ENCODE measurements at places on chromosomes 5 and 9.
A peak's percentile ranks its signal among the peaks of the same experiment; 100 is the strongest.

- ATAC-seq = no peak
These were observed 17.3 kb downstream of the ADRB2 start for GRCh38 chr5:148843510-148844318.

DNA sequence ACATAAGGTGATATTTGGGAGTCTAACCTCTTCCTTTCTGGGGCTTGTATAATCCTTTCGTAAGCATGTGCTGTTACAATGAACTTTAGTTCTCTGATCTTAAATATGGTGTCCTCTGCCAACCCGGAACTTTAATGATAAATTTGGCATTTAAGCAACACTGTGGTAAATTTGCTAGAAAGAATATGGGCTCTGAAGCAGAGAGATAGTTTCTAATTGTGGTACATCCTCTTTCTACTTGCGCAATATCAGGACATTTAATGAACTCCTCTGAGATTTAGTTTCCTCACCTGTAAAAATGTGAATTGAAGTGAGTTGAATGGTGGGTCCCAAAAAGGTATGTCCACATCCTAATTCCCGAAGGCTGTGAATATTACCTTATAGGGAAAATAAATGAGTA, 364.7 kb downstream of the CAAP1 start:
- no peak for ATAC-seq

DNA sequence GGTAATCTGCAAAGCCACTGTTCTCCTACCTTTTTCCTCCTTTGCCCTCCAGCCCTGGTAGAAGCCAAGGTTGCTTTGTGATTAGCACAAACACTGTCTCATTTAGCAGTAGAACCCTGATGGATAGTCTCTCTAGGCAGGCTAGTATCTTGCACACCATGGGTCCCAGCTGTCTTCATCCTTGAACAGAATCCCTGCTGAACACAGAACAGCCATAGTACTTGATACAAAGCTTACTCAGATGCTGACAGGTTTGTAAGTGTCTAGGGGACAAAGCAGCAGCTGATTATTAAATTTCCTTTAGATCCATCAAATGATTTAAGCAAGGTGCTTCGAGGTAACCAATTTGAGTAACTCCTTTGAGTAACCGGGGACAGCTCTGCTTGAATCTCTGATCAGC, 163.7 kb upstream of the PPP1R2B start:
- peak; percentile 64 for ATAC-seq

- no peak for ATAC-seq
These were observed 258.7 kb upstream of the FBXL7 start for GRCh38 chr5:15241216-15241821.

DNA sequence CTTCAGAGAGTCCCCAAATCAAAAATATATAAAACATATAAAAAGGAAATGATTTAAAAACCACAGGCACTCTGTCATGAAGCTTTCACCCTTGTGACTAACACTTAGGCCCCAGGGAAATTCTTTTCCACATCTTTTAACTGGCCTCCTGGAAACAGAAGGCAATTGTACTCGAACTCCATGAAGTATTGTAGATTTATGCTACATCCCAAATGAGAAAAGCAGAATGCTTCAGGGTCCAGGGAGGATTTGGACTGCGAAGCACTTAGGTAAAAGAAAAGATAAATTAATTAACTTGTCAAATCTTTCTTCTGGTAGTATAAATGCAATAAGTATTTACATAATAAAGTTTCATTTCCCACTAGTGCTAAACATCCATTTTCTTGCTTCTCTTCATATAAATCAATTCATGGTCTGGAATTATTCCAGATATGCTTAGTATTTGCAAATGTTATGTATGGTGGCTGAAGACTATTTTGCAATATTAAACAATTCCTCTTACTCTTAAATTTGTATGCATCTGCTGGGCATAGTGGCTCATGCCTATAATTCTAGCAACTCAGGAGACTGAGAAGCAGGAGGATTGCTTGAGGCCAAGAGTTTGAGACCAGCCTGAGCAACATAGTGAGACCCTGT, 64.9 kb upstream of the ELL2 start:
- peak; percentile 50 for ATAC-seq

GRCh38 chr9:136437839-136438547, 1.7 kb downstream of the INPP5E start:
- ATAC-seq = no peak

- no peak for ATAC-seq
These were observed 54.4 kb upstream of the FAM120AOS start for GRCh38 chr9:93507768-93508167.

GRCh38 chr9:72786948-72787347, 165.9 kb downstream of the ALDH1A1 start:
- no peak for ATAC-seq

- no peak for ATAC-seq
These were observed 112.0 kb downstream of the HSD17B3 start for GRCh38 chr9:96189995-96190394.

- peak; percentile 18 for ATAC-seq
These were observed 638 bp downstream of the MARCHF3 start for GRCh38 chr5:127029581-127030258.

- no peak for ATAC-seq
These were observed 247.0 kb downstream of the CWC27 start for GRCh38 chr5:65015767-65016166.

- ATAC-seq = no peak
These were observed 10.3 kb downstream of the OCLN start for GRCh38 chr5:69502767-69503488.

- ATAC-seq = no peak
These were observed 124.8 kb upstream of the PTCH1 start for GRCh38 chr9:95641586-95641985.

DNA sequence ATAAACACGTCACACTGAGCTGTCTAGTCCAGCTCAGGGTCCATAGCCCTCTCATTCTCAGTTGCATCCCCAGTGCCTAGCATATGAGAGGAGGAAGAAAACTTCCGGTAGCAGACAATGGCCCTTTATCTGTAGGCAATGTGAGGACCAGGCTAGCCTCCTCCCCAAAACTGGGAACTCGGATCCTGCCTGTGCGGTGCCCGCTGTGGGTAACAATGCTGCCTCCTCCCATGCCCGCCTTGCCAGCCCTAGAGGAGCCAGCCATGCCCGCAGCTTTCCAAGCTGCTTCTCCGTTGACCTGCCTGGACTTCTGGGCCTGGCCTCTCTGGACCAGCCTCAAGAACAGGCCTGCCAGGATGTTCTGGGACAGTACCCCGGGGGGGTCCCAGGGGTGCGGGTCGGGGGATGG, 74.6 kb upstream of the ORM1 start:
- ATAC-seq = no peak

DNA sequence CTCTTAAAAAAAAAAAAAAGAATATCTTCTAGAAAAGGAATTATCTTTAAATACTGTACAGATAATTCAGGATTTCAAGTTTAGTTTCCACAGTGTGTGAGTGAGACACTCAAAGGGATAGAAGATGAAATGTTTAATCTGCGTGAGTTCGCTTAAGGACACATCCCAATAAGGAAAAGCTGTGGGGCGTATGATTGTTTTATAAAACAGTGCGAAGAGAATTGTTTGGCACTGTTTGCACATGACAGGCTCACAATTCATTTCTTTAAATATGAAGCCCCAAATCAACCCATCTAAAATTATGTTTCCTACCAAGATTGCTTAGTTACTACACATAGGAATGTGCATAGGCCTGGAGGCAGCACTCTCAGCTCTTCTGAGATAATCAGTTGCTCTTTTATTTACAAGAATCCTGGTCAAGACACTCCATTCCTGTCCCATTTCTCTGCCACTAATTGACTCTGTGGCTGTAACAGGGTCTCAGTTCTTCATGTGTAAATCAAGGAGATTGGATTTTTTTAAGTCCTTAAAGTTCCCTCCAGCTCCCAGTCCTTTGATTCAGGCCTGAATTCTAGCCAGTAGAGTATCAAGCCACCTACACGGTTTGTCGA, 60.1 kb downstream of the BHMT start:
- no peak for ATAC-seq

GRCh38 chr5:124604419-124604818, 142.0 kb downstream of the ZNF608 start:
- ATAC-seq = peak; percentile 23

- no peak for ATAC-seq
These were observed 42.2 kb downstream of the PRLR start for GRCh38 chr5:35188031-35188457.

DNA sequence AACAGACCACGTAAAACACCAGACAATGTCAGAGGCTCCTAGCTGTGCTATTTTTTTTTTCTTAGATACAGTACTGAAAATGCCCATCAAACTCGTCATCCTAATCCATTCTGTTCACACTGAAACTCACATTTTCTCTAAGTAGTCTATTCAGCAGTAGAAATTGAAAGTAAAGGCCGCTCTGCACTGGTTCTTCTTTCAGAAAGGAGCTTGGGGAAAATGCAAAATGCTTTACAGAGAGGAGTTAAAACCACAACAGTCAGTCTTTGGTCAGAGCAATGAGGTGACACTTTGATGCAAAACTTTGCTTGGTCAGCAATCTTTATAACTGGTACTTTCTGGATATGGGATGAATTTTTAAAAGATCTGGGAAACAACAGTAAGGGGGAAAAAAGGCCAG, 43.8 kb upstream of the SUSD1 start:
- no peak for ATAC-seq

GRCh38 chr9:21994556-21995005, at the start of gene CDKN2B-AS1:
TSS of gene CDKN2B-AS1 (plus strand) at chr9:21994791.
- ATAC-seq = peak; percentile 42

DNA sequence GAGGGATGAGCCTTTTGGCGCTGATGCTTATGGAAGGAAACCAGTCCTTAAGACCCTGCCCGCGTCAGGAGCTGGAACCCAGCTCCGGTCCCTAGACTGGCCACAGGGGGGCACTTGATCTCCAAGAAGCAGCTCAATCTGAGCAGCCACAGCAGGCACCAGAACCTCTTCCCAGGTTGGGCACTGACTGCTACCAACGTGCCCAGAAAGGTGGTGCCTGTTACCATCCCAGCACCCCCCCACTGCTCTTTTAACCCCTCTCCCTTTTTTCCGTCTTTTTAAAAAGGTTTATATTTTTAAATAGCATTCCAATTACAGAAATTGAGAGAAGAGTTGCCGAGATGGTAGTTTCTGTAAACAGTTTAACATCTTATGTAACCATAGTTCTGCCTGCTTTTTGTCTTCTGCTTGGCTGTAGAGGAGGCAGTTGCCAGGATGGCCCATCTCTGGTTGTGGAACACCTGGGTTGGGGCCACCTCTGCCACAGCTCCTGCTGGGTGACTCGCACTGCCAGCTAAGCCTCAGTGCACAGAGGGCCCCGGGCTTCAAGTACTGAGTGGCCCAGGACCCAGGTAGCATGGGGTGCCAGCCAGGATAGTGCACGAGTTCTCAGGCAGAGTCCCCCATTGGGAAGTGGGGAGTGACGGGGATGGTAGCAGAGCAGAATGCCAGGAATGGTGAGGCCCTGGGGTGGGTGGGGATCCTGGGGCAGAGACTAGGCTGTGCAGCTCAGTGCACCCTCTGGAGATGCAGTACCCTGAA, 62.8 kb downstream of the PFDN1 start:
- ATAC-seq = no peak

- ATAC-seq = no peak
These were observed 137.6 kb downstream of the TRPM3 start for GRCh38 chr9:70983723-70984295.

DNA sequence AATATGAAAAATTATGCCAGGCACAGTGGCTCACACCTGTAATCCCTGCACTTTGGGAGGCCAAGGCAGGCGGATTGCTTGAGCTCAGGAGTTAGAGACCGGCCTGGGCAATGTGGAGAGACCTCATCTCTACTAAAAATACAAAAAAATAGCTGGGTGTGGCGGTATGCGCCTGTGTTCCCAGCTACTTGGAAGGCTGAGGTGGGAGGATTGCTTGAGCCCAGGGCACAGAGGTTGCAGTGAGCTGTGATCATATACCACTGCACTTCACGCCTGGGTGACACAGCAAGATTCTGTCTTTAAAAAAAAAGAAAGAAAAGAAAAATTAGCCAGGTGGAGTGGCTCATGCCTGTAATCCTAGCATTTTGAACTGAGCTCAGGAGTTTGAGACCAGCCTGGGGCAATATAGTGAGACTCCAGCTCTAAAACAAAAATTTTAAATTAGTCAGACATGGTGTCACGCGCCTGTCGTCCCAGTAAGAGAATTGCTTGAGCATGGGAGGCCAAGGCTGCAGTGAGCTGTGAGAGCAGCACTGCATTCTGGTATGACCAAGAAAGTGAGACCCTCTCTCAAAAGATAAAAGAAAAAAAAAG, 18.0 kb downstream of the PLAA start:
- no peak for ATAC-seq

DNA sequence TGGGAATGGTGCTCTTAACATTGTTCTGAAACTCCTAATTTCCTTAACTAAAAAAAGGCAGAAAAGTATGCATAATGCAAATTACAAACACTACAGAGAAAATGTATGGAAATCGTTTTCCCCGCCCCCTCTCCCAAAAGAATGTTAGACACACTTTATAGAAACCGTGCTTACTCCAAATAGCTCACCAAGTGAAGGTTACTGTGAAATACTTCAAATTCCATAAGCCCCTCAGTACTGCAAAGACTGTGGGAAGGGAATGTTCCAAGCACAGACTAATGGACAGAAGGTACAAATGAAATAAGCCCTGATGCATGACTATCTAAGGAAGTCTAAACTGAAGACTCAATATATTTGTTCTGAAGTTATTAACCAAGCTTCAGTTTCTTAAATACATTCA, 12.5 kb downstream of the MAPKAP1 start:
- peak; percentile 38 for ATAC-seq

DNA sequence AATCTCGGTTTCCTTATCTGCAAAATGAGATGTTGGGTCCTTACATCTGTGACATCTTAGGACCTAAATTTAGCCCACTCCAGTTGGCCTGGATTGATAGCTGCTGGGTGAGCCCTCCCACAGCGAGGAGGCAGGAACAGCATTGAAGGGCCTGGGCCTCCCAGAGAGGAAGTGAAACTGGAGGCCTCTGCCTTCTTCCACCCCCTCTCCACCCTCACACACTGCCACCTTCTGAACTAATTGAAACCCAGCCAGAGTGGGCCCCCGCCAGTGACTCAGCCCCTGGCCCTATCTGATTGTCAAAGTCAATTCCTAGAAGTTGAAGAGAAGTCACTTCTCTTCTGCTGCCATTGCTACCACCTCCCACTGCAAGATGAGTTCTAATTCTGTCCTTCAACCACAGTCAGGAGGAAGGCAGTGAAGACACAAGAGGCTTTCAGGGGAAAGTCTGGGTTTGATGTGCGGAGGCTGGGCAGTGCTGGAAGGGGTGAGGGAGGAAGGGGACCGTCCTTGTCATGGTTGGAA, 55.2 kb upstream of the NEK6 start:
- ATAC-seq = no peak

DNA sequence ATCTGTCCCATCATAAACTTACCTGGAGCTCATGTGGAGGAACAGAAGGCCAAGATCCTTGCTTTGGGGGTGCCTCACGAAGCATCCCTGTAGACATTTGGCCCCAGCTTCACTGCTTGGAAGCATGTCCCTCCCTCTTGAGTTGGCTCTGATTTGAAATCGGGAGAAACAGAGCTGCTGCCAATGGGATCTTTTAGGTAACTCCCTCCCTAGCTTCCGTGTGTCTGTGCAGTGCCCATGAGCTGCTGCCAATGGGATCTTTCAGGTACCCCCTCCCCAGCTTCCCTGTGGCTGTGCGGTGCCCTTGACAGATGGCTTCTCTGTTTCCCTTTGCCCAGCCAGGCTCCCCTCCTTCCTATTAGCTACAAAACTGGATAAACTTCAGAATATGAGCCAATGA, 178.0 kb downstream of the NR3C1 start:
- no peak for ATAC-seq

Data from motor neuron (in vitro differentiated cells).